ENCODE measurements at places on chromosomes 5 and 9.
A peak's percentile ranks its signal among the peaks of the same experiment; 100 is the strongest.

GRCh38 chr5:112025757-112026156 is 268.8 kb upstream of the NREP start:
- DNase-seq, result no peak

- DNase-seq, result no peak
Observed at GRCh38 chr9:127728808-127729207, 6.3 kb downstream of the TOR2A start.

GRCh38 chr9:91061506-91061905 is 259.9 kb downstream of the SYK start:
- no peak for DNase-seq

DNA sequence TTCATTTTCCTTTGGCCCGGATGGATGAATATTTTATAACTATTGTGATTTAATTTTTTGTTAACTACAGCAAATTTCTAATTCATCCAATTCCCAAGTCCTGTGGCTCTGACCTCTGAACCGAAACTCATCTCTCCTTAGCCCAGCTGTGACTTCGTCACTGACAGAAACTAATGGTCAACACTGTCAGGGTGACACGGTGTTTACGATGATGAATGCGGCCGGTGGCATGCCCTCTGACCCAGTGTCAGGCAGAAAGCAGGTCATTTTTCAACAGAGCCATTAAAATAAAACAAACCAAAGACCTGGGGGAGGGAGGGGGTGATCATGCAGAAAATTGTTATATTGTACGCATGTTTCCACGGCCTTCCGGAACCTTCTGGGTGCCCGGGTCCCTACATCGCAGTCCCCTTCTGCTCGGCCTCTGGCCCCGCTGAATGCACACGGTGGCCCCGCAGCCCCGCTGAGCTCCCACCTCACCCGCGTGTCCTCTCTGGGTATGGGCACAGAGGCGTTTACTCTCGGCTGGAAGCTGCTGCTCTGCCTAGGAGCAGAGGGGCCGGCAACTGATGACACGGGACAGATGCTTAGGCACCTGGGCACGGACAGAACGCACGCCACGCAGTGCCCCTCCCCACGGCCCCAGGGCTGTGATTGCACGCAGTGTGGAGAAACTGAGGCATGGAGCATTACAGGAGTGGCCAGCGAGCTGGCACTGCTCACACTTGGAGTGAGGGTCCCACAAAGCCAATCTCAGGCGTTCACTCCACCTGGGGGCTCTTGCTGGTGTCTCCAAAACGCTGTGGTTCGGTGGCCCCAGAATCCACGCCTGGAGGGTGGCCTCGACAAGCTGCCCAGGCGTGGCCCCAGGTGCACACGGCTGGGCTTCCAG is 8.1 kb downstream of the CCDC187 start:
- DNase-seq, result no peak

GRCh38 chr5:44952376-44952775 is 143.6 kb downstream of the MRPS30 start:
- DNase-seq, result no peak

- DNase-seq, result no peak
Observed at GRCh38 chr9:132458432-132458831, 48.4 kb downstream of the CFAP77 start.

DNA sequence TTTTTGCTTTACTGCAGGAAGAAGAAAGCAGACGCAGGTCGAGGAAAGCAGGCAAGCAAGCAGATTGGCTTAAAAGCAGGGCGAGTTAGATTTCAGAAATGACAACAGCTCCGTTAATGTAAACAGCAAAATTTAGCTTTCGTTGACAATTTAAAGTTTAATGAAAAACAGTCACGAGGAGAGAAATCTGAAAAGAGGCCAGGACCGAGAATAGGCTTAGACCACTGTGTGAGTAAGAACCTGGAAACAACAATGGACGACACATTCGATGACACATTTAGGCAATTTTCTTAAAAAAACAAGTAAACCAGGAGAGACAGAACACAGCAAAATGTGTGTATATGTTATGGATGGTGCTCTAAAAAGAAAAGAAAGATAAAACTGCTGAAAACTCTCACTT is 155.3 kb downstream of the ISOC1 start:
- DNase-seq, result no peak

GRCh38 chr5:95620870-95621838 is 1.3 kb downstream of the GPR150 start:
- peak; percentile 16 for DNase-seq

- DNase-seq, result no peak
Observed at GRCh38 chr9:91500509-91501014, 76.9 kb upstream of the NFIL3 start.

GRCh38 chr5:59099270-59099994 is 516.6 kb downstream of the RAB3C start:
- DNase-seq, result no peak

GRCh38 chr5:79582186-79582585 is 30.1 kb upstream of the TENT2 start:
- DNase-seq, result no peak

GRCh38 chr5:138583984-138584637 is 8.9 kb upstream of the HSPA9 start:
- DNase-seq, result no peak

- DNase-seq, result no peak
Observed at GRCh38 chr5:69010476-69010875, 83.3 kb upstream of the SLC30A5 start.

DNA sequence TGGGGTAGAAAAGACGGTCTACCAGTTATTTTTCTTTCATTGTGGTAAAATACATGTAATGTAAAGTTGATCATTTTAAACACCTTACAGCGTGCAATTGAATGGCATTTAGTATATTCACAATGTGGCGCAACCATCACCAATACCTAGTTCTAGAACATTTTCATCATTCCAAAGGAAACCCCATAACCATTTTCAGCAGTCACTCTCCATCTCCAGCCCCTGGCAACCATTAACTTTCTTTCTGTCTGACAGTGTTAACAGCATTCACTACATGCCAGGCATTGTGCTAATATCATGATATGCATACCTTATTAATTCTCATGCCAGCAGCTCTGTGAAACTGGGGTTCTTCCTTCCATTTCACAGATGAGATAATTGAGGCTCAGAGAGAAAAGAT is 32.0 kb downstream of the PTGS1 start:
- no peak for DNase-seq

DNA sequence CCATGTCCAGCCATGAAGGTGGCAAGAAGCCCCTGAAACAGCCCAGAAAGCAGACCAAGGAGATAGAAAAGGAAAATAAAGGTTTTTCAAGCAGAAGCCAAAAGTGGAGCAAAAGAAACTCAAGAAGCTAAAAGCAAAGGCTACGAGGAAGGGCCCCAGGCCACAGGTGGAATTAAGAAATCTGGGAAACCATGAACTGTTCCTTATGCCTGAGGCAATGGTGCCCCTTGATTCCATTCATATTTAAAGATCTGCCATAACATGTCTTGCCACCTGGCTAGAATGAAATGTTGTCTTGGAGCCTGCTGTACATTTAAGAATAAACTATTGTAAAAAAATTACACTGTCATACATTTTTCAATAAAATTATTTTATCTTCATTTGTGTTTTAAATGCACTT is 59.5 kb upstream of the TARS1 start:
- no peak for DNase-seq

GRCh38 chr9:109887079-109887478 is 107.1 kb downstream of the PALM2AKAP2 start:
- DNase-seq, result no peak

DNA sequence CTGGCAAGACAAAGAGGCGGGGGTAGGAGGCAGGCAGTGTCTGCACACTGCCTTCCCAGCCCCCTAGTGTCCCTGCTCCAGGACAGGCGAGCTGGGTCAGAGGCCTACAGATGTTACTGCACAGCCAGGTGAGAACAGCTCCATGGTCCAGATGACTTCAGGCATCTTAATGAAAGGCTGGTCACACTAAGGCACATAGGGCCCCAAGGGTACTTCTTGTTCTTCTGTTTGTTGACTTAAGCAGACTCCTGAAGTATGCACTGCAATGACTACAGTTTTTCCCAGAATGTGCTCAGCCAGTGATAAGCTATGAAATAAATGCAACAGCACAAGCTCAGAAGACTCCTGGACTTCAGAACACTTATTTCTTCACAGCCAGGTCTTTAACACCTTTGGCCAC is 27.4 kb downstream of the ATPSCKMT start:
- DNase-seq, result no peak

- DNase-seq, result no peak
Observed at GRCh38 chr9:135273008-135273407, 185.5 kb downstream of the OLFM1 start.

- DNase-seq, result no peak
Observed at GRCh38 chr5:71892641-71893365, 173.7 kb downstream of the CARTPT start.

DNA sequence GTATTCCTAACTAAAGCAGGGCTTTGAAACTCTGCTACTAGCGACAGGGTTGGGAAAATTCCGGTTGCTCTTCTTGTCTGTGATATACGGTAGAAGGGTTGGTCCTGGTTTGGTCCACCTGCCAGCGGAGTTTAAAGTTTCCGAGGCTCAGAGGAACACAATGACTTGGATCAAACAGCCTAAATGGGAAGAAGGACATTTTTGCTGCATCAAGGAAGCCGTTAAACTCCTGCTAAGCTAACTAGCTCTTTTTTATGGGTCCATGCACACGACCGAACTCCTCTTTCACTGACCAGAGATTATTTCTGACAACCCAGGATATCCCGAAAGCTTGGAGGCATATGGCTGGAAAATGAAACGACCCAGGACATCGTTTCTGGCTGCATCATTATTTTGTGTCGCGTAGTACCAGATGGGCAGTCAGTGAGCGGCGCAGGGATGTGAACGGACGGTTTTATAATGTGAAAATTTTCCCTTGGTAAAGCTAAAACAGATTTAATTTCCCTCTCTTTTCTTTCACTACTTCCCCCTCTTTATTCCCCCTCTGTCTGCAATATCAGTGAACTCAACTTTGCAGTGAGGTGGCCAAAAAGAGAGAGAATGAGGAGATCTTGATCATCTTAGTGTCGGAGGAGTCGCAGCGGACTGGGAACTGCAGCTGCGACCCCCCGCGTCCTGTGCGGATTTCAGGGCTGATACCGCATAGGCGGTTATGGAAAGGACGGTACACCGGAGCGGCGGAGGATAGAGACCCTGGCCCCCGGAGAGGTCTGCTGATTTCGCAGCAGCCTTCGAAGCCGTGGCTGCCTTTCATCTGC is at the start of gene LURAP1L:
Gene LURAP1L (plus strand): TSS at position 160 of the 818 bp plus-strand sequence. CDS start 696 bp downstream, outside the sequence.
- DNase-seq, result no peak

GRCh38 chr5:154262342-154262741 is 71.8 kb downstream of the GALNT10 start:
- no peak for DNase-seq

DNA sequence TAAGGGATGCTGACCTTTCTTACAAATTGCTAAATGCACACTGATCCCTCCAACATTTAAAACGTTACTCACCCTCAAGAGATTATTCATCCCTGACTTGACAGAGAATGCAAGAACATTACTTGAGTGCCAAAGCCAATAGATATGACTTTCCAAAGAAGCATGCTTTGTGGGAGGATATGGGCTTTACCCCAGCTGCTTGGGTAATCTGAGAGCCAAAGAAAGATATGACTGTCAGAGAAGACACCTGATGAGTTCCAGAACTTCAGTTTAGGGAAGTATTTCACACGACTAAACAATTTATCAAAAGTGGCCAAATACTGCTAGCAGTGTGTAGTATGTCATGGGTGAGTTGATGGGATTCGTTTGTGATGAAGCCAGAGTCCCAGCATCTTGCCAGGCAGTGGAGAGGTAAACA is 7.4 kb upstream of the SPDL1 start:
- no peak for DNase-seq

GRCh38 chr5:151030056-151030336 is 9.6 kb downstream of the GPX3 start:
- no peak for DNase-seq

GRCh38 chr5:1442222-1443145 is 2.8 kb downstream of the SLC6A3 start:
- no peak for DNase-seq

- no peak for DNase-seq
Observed at GRCh38 chr5:14900693-14901461, 29.3 kb upstream of the ANKH start.

GRCh38 chr5:72662305-72662704 is 154.2 kb upstream of the TNPO1 start:
- DNase-seq, result no peak

- DNase-seq, result no peak
Observed at GRCh38 chr5:109234381-109234780, 175.4 kb downstream of the PJA2 start.

- DNase-seq, result no peak
Observed at GRCh38 chr5:17738446-17738845, 104.2 kb downstream of the TAF11L14 start.

DNA sequence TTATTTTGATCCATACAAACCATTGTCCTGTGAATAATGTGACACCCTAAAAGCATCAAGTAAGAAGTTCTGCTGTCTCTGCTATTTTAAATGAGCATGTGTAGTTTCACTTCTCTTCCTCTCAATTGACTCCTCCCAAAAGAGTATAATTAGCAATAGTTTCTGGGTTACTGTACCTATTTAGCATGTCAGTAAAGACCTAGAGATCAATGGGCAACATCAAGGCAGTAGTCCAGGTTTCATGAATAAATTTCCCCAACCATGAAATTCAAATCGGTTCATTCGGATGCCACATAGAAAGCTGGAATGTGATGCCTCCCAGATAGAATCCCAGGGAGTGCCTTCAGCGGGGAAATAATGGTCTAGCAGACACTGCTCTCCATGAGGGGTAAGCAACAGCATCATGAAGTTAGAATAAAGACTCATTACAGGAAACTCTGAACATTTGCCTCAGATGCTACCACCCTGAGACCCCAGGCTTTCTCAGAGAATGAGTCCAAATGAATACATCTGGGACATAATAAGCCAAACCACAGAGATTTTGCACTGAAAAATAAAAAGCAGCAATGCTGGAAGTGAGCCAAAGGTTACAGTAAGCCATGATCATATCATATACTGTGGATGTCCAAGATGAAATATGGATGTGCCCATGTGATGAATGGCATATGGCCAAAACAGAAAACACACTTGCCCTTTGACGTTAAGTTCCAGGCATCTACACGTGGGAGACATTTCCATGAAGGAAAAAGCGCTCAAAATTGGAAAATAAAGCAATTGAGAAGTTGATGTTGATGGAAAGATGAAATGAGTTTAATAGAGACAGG is 1107.0 kb upstream of the SEMA6A start:
- no peak for DNase-seq

GRCh38 chr5:9654886-9655285 is 24.7 kb upstream of the TAS2R1 start:
- DNase-seq, result no peak

GRCh38 chr9:75552941-75553340 is 337.5 kb upstream of the PCSK5 start:
- DNase-seq, result no peak

DNA sequence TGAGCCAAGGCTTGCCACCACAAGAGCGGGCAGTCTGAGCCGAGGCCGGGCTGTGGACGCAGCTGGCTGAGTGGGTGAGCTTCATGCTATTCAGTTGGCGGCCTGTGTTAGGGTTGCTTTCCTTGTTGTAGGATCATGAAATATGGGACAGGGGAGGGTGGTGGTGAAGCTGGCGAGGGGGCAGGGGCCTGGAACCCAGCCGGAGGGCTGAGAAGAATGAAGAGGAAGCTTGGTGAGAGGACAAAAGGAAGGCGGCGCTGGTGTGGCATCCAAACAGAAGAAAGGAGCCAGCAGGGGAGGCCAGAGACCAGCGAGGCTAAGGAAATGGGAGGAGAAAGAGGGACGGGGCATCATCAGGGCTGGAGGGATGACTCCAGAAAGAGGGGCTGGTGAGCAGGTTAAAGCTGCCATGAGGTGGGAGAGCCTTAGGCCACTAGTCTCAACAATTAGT is 18.3 kb downstream of the RALGPS1 start:
- DNase-seq, result no peak

- DNase-seq, result no peak
Observed at GRCh38 chr9:133955821-133956411, 36.2 kb downstream of the VAV2 start.
